ENCODE measurements at places on chromosomes 4 and X. TPM values are rescaled to one million over a fixed set of nuclear protein-coding genes. Genes with fewer than 3 reads are reported as not detected.

DNA sequence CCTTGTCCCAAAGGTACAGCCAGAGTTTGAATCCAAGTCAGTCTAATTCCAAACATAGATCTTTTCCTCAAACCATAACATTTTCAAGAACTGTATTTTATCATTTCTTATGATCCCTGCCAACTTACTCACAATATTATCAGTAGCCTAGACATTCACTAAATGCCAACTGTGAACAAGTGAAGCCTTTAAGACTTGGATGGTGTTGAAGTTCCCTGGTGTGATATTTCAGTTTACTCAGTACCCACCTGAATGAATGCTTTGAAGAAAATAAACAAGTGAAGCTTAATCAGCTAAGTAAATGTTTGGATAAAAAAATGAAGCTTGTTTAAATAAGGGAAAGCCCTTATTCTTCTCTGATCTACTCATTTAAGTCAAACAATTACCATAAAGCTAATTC lies 1028.3 kb downstream of the DMD start:
- no peak for DNase-seq

DNA sequence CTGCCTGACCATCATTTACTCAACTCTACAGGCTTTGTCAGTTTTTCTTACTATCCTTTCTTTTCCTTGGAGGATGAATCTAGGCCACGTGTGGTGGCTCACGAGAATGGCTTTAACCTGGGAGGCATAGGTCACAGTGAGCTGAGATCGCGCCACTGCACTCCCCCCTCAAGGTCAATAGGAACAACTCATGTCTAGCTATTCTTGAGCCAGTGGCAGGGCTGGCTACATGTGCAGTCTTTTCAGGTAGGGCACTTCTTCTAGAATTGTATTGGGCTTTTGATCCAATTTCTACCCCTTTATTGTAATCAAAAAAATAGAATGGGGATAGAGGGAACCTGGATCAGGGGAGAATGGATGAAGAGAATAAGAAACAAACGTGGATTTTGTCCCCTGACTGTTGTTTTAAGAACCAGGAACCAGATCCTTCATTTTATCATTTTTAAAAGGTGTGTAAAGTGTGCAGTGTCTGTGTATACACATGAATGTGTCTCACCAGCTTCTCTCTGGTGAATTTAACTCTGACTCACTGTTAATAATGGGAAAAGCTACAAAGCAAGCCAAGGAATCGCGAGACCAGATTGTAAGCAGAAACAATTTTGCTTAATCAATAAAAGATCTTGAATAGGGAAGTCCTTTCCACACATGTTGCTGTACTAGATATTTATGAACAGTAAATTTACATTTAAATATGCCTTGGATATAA lies 283.9 kb upstream of the GPC4 start:
- no peak for DNase-seq

DNA sequence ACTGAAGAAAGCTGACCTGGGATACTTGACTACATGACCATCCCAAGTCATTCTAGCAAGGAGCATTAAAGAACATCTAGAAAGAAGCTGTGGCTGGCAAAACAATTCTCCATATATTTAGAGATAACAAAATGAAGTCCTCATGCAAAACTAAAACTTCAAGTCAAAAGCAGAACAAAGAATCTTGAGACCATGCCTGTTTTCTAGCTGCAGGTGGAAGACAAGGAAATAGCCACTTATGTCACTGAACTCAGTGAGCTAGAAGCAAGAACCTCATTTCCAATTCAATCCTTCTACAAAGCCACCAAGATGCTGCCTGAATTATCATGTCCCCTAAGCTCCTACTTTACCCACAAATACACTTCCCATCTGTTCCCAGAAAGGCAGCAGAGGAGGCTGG lies 13.8 kb downstream of the USP46 start:
- no peak for DNase-seq

GRCh38 chrX:7889135-7889534 lies 38.1 kb downstream of the PNPLA4 start:
- DNase-seq: no peak

- no peak for DNase-seq
These were observed 24.3 kb downstream of the TMEM154 start for GRCh38 chr4:152655272-152656129.

DNA sequence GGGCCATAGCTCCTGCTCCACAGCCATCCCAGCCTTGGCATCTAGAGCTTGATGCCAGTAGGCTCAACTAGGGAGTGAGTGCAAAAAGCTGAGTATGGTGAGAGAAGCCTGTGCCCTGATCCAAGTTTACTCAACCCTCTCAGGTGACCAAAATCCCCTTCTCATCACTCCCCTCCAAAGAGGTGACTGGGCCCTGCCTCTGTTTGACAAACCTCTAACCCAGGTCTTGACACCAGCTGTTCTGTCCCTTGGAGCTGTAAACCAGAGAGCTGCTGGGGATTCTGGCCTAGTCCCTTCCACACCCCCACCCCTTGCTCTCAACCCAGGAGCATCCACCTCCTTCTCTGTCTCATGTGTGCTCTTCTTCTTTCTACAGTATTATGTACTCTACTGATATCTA lies 73.5 kb downstream of the MSN start:
- DNase-seq: no peak

DNA sequence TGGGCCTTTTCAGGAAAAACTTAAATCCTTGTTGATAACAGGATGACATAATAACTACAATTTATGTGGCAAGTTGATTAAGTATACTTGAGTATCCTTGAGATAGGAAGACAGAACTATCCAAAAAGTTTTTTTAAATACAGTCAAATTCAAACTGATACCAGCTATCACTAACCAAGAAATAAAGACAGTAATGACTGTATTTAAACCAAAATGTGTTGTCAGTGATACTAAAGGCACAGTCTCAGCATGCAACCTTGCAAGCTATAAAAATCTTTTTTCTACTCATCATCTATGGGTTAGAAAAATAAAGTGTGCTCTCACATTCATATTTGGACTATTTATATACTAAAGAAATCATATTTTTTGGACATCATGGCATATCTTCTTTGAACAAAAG lies 64.7 kb downstream of the PAPSS1 start:
- no peak for DNase-seq

DNA sequence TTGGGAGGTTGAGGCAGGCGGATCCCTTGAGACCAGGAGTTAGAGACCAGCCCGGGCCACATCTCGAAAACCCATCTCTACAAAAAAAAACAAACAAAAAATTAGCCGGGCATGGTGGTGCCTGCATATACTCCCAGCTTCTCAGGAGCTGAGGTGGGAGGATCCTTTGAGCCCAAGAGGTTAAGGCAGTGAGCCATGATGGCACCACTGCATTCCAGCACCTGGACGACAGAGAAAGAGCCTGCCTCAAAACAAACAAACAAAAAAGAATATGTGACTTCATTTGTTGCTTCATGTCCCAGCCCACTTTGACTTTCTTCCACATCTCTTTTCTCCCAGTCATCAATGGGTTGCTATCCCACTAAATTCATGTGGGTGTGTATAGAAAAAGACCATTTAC lies 79.7 kb downstream of the BCOR start:
- DNase-seq: no peak

- DNase-seq: no peak
These were observed 93.6 kb downstream of the ATXN3L start for GRCh38 chrX:13226214-13226613.

DNA sequence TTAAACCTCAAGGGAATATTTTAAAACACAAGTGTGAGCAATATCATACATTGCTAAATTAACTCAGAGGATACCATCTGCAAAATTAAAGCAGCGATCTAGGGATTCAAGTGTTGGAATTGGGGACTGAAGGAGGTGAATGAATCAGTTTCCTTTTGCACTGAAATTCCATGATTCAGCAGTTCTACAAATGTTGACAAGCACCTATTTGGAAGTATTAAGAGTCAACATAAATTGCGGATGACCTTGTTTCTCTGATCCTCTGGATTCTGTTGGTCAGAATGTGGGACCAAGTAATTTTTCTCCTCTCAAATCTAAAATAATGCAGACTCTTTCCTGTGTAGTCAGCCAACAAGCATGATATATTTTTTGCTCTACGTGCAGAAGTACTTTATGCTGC lies 78.8 kb downstream of the LDB2 start:
- DNase-seq: no peak

- no peak for DNase-seq
These were observed 20.1 kb upstream of the TET2 start for GRCh38 chr4:105126311-105127169.

DNA sequence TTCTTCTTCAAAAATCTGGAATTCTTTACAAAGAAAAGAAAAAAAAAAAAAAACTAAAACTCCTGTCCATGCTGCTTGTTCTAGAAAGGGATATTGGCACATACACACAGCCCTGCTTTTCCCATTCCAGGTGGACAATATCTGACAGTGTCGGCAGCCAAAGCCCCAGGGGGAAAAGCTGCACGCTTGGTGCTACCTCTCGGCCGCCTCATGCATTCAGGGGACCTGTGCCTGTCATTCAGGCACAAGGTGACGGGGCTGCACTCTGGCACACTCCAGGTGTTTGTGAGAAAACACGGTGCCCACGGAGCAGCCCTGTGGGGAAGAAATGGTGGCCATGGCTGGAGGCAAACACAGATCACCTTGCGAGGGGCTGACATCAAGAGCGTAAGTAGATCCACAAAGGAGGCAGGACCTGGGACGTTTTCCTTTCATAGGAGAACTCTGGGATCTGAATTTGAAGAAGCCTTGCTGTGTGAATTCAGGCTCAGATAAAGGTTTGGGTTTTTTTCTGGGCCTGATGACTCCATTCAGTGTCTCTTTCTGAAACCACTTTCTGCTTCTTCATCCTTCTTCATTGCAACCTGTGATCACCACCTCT lies 71.9 kb downstream of the NPNT start:
- DNase-seq: no peak

Gene HERC6
- total RNA-seq: 7.7 TPM

Gene CCDC149
- total RNA-seq: 23.2 TPM

Gene FAM9B
- total RNA-seq: not detected

Gene ATP1B4
- total RNA-seq: not detected

Gene CHST7
- 8.3 TPM for total RNA-seq

Measured in mesenteric fat pad (tissue), 1 donor.